ENCODE measurements at places on chromosomes 6 and 20. TPM values are rescaled to one million over a fixed set of nuclear protein-coding genes. Genes with fewer than 3 reads are reported as not detected.

- DNase-seq, result no peak
Measured at GRCh38 chr6:40148882-40149573, 214.8 kb upstream of the MOCS1 start.

DNA sequence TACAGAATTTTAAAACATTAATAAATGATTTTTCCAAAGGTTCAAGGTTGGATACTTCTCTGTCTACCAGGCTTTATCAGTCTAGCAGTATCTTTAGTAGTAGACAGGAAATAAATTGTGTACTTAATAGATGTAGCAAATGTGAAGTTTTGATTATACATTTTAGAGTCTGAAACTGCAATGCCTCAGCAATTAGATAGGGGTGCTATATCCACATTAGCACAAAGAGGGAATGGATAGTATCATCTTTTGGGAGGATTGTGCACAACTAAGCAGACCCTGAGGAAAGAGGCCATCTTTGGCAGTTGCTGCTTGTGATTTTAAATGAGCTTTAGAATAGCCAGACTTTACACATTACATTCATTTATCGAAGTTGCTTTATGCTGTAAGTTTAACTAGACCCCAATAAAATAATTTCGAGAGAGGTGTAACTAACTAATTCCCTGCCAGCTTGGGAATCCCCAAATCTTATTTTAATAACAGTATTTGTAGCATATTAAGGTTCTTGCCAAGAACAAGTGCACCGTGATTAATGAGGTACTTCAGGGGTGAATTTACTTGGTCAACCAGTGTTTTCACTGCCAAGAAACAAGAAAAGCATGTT is 2.8 kb downstream of the KCNQ5 start:
- DNase-seq, result no peak

The RFX6 gene
- not detected for total RNA-seq

DNA sequence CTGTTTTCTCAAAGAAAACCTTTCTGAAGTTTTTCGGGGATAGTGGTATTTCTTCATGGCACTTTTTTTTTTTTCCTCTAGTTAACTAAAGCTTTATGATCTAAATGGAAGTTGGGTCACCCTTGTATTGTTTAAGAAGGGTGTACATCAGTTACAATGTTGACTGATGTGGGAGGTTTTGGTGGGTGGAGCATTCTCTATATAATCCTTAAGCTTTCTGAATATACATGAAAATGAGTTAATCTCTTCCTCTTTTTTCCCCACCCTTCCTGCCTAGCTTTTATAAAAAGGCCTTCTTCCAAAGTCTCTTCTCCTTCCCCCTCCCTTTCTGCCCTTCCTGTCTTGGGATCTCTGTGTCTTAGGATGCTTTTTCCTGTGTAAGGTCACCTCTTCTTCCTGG is 47.2 kb downstream of the DHX35 start:
- DNase-seq, result no peak

GRCh38 chr6:153849072-153849779 is 189.8 kb upstream of the OPRM1 start:
- no peak for DNase-seq

DNA sequence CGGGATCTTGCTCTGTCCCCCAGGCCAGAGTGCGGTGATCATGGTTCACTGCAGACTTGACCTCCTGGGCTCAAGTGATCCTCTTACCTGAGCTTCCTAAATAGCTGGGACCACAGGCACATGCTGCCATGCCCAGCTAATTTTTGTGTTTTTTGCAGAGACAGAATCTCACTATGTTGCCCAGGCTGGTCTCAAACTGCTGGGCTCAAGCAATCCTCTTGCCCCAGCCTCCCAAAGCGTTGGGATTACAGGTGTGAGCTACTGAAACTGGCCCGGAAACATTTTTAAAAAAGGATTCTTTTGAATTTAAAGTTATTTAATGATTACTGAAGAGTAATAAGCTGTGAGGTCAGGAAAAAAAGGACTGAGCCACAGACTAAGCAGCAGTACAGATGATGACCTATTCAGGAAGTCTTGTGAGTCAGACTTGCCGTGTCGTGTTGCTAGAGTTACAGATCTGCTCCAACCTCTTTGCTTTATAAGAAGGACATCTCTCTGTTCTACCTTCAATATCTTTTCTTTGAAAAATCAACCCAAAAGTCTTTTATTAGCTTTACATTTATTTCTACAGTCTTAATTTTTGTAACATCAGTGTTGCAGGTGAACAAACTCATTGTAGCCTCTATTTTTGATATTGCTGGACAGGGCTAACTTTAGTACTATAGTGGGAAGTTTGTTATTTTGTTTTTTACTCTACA is 108.7 kb downstream of the NCOA3 start:
- DNase-seq, result peak; percentile 73

- no peak for DNase-seq
Measured at GRCh38 chr6:104686550-104687175, 173.1 kb downstream of the HACE1 start.

The PHF10 gene
- 59.7 TPM for total RNA-seq

DNA sequence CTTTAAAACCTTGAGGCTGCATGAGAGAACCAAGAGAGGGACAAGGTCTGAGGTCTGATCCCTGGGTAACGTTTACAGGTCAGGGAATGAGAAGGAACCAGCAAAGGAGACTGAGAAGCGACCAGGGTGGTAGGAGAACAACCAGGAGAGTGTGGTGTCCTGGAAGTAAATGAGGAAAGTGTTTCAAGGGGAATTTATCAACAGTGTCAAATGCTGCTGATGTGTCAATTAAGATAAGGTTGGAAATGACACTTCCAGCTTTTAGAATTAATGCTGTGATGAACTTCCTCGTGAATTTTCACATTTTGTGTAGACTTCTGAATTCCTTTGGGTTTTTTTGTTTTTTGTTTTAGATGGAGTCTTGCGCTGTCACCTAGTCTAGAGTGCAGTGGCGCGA is 83.7 kb downstream of the CNBD2 start:
- no peak for DNase-seq

GRCh38 chr6:26124781-26125685 is 37.8 kb downstream of the HFE start:
- peak; percentile 45 for DNase-seq

The ZC2HC1B gene
- not detected for total RNA-seq

DNA sequence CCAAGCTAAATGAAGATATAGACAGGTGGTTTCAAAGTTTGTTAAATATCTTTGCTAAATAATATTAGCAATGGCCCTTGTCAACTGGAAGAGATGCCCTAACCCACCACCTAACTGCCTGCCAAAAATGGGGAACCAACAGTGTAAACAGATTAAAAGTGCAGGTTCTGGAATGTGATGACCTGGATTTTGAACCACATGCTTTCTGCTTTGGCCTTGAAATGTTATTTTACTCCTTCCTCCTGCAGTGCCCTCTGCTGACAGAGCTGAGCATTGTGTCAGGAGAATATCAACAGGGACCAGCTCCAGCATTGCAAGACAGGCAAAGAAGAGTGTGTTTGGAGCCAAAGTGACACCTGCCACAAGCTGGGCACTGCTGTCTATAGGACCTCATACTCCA is 226.6 kb downstream of the MYLK4 start:
- no peak for DNase-seq

The CDH26 gene
- total RNA-seq, result 0.47 TPM

The MYBL2 gene
- total RNA-seq, result 110 TPM

The NKAIN4 gene
- not detected for total RNA-seq

- no peak for DNase-seq
Measured at GRCh38 chr6:73688351-73688750, 7.7 kb upstream of the CD109 start.

The LRRC73 gene
- total RNA-seq, result 0.48 TPM

DNA sequence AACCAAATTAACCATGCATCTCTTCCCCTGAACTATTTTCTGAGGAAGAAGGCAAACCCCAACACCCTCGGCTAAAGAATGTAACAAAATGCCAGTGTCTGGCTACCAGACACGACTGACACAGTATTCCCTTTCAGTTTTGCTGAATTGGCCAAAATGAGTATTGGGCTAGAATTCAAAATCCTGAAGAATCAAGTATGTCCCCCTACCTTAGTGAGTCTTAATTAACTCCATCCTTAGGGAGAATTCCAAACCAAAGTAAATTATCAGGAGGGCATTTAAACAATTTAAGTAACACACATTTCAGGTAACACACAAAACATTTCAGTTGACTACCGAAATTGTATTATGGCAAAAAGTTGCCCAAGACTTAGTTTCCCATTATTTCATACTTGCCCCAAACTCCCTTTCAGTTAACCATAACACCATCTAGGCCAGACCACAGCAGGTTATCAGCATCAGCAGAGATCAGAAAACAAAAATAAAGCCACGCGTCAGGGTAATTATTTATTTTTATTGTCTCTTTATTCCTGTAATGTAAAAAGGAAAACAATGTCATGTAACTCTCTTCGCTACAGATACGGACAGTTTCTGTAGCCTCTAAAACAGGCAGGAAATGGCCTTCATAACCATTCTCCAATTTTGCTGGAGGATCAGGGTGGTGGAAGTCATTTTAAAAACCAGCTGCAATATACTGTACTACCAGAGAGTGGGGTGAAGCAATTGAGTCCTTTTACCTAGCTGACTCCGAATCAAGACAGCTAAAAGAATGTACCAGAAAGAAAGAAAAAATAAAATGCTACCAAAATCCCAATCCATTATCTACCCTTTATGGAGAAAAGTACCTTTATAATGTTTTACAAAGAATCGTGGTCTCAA is 1.9 kb downstream of the SNX5 start:
- peak; percentile 50 for DNase-seq

- DNase-seq, result no peak
Measured at GRCh38 chr6:92887871-92888270, 531.5 kb downstream of the EPHA7 start.

DNA sequence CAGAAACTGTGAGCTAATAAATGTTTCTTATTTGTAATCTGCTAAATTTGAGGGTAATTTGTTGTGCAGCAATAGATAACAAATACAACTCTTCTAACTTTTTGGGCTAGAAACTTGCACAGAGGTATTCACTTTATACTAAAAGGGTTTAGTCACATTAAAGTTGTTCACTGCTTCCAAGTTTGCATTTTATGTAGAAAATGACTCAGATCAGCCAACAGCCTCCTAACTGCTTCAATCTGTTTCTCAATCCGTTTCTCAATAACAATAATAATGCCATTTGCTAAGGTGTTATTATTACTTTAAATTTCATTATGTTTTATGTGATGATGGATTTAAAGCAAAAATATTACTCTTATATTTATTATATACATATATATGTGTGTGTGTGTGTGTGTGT is 213.9 kb downstream of the CENPW start:
- DNase-seq, result no peak

The PGC gene
- total RNA-seq, result not detected

- no peak for DNase-seq
Measured at GRCh38 chr6:122553697-122554096, 56.5 kb upstream of the PKIB start.

GRCh38 chr6:154696661-154697060 is 36.6 kb upstream of the SCAF8 start:
- no peak for DNase-seq

GRCh38 chr20:5785146-5785545 is 34.9 kb downstream of the SHLD1 start:
- DNase-seq, result no peak

DNA sequence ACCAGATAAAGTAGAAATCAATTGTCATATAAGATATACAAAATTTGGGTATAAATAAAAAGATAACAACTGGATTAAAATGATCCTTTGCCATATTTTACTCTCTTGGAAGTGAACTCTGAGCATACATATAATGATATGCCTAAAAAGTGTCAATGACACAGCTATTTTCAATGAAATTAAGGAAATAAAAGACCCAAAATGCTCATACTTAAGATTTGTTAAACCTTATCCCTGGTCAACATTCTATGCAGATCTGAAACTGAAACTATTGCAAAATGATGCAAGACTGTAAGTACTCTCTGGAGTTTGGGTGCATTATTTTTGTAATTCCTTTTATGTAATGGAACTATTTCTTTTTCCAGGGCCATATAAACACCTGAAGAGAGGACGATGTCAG is 119.0 kb upstream of the SGK1 start:
- DNase-seq, result no peak

GRCh38 chr6:111663692-111664564 is 58.2 kb upstream of the TRAF3IP2 start:
- no peak for DNase-seq

The CLPSL1 gene
- total RNA-seq, result not detected

GRCh38 chr6:14621518-14621917 is 503.9 kb downstream of the CD83 start:
- DNase-seq, result no peak

- DNase-seq, result no peak
Measured at GRCh38 chr6:40906759-40907158, 132.3 kb downstream of the UNC5CL start.

DNA sequence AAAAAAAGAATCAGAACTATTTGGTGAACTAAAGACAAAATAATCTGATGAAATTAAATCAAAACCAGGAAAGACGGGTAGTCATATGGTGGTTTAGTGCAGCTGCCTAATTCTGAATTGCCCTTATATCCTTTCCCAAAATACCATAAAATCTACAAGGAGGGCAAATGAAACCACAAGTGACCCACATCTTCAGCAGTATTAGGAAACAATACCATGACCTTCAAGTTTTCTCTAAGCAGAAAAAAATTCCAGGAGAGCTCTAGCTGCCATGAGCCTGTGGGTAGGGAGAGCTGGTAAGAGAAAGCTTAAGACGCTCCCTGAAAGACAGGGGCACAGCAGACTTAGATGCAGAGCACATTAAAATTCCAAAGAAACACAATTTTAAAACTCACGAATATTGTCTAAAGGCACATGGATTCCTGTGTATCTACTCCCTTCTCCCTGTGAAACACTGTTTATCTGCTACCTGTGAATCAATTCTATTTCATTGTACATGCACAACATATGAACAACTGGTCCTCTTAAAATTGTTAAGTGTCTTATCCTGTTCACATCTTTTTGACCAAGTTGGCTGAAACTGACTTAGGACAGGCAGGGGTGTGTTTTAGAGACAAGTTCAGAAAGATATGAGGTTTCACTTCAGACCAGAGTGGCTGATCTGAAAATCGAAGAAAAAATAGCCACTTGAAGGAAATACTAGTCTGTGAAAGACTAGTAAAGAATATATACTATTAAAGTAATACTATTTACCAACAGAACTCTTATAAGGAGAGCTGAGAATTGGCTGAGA is 153.6 kb upstream of the SHLD1 start:
- DNase-seq, result no peak

The AKAP12 gene
- total RNA-seq, result 0.60 TPM

The BPIFB3 gene
- total RNA-seq, result not detected

- no peak for DNase-seq
Measured at GRCh38 chr6:117907601-117908245, 659 bp downstream of the SLC35F1 start.

All from activated CD4-positive, alpha-beta T cell treated with anti-CD3 and anti-CD28 coated beads, Interleukin-2, amount 10 ng/mL, durations not matched to agents 7 days and 5 days (primary cell).